Activated CD8-positive, alpha-beta memory T cell treated with anti-CD3 and anti-CD28 coated beads, Interleukin-2, amount 50 U/mL, for 4 hours (primary cell): ENCODE measurements at places on chromosomes 6 and 20.

GRCh38 chr6:111200350-111201243 lies 113.3 kb downstream of the SLC16A10 start:
- DNase-seq: no peak

- DNase-seq: no peak
Observed at GRCh38 chr6:161188547-161189465, 85.1 kb downstream of the AGPAT4 start.

GRCh38 chr6:138162111-138162954 lies 594 bp downstream of the ARFGEF3 start:
- DNase-seq: no peak

GRCh38 chr6:161949531-161949930 lies 675.7 kb upstream of the AGPAT4 start:
- DNase-seq: no peak

DNA sequence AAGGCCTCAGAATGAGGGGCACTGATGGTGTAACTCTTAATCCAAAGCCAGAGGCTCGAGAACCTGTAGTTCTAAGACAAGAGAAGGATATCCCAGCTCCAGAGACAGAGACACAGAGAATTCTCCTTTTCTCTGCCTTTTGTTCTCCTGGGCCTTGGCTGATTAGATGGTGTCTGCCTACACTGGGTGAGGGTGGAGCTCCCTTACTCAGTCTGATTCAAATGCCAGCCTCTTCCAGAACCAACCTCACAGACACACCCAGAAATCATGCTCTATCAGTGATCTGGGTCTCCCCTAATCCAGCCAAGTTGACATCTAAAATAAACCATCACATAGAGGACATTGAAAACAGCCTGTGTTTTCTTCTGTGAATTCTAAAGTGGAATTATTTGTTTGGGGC lies 68.0 kb upstream of the SMIM28 start:
- no peak for DNase-seq
